ENCODE measurements at places on chromosomes 11 and 22. TPM values are rescaled to one million over a fixed set of nuclear protein-coding genes. Genes with fewer than 3 reads are reported as not detected.

The PRPF19 gene
- polyA plus RNA-seq, result 19.1 TPM

The OR2AT4 gene
- not detected for polyA plus RNA-seq

The TTC36 gene
- 0.27 TPM for polyA plus RNA-seq

DNA sequence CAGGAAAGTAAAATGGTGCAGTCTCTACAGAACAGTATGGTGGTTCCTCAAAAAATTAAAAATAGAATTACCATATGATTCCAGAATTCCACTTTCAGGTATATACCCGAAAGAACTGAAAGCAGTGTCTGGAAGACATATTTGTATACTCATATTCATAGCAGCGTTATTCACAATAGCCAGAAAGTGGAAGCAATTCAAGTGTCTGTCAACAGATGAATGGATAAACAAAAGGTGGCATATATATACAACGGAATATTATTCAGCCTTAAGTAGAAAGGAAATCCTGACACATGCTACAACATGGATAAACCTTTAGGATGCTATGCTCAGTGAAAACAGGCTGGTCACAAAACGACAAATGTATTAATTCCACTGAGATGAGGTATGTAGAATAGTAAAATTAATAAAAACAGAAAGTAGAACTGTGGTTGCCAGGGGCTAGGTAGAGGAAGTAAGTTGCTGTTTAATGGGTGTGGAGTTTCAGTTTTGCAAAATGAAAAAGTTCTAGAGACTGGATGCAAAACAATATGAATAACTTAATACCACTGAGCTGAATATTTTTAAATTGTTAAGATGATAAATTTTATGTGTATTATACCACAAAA lies 14.5 kb downstream of the SAA1 start:
- no peak for DNase-seq

DNA sequence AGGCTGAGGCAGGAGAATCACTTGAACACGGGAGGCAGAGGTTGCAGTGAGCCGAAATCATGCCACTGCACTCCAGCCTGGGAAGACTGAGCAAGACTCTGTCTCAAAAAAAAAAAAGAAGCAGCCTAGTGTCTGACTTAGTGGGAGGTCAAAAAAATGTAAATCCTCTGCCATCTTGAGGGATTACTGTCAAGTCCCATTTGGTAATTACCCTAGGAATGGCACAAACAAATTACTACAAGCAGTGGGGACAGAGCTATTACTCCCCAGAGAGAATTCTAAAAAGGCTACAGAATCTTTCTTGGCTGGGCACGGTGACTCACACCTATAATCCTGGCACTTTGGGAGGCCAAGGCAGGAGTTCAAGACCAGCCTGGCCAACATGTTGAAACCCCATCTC lies 3.8 kb downstream of the SERPING1 start:
- no peak for DNase-seq

GRCh38 chr11:70656252-70656651 lies 257.9 kb downstream of the CTTN start:
- no peak for DNase-seq

- no peak for DNase-seq
Observed at GRCh38 chr11:132933703-132934102, 598.6 kb downstream of the OPCML start.

DNA sequence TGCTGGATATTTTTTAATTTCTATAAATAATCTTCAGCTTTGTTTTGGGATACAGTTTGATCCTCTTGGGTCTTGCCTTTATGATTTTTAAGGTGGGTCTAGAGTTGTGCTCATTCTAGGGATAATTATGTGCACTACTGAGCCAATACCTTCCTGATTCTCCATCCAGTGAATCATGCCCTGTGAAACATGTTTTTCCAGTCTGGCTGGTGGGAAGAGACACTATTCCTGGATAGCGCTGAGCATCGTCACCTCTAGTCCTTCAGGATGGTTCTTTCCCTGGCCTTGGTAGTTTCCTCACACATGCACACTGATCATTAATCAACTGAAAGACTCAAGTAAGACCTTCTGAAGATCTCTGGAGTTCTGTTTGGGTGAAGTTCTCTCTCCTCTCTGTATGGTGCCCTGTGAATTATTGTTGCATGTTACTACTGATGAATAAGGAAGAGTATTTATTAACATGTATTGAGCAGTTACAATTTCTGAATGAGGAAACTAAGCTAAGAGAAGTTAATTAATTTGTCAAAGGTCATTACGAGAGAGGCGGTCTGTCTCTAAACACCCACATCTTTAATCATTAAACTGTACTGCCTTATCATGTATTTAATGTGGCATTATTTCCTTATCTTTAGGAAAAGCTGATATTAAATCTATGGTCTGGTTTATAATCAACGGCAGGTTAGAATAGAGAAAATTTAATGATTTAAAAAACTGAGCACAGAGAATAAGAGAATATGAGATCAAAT lies 39.1 kb upstream of the LIPT2 start:
- peak; percentile 5 for DNase-seq

GRCh38 chr11:62020661-62021060 lies 53.2 kb upstream of the FTH1 start:
- peak; percentile 30 for DNase-seq

DNA sequence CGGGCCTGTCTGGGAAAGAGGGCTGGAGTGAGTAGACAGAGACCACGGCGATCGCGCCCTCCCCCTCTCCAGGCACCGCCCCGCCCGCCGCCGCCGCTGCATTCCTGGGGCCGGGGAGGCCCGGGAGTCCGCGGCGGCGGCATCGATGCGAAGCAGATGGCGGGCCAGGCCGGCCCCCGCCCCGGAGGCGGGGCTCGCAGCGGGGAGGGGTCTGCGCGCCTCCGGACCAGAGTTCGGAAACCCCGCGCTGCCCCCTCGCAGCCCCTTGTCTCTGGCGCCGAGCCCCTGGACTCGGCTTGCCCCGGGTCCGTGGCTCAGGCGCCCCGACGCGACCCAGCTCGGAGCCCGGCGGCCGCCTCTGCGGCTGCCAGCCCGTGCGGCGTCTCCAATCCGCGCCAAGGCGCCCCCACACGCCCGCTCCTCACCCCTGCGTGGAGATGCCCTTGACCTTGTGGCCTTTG lies 1.3 kb downstream of the SCARF2 start:
- DNase-seq, result peak; percentile 79

- DNase-seq, result no peak
Observed at GRCh38 chr11:78938971-78939370, 364.3 kb upstream of the NARS2 start.

DNA sequence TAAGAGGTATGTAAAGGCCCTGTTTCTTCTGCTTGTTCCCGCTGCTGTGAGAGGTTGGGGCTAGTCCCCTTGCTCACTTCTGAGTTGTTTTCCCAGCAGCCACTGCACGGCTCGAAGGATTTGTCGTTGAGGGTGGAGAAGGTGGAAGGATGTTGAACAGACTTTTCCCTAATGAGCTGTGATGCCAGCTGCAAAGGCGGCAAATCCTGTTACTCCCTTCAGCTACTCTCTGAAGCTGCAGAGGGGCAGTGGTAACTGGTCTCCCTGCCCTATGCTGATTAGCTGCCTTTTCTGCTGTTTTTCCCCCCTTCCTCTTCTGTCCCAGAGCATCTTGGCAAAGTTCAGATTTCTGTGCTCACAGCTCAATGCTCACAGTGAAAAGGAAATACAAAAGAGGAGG lies 90.4 kb upstream of the SLC25A18 start:
- no peak for DNase-seq

DNA sequence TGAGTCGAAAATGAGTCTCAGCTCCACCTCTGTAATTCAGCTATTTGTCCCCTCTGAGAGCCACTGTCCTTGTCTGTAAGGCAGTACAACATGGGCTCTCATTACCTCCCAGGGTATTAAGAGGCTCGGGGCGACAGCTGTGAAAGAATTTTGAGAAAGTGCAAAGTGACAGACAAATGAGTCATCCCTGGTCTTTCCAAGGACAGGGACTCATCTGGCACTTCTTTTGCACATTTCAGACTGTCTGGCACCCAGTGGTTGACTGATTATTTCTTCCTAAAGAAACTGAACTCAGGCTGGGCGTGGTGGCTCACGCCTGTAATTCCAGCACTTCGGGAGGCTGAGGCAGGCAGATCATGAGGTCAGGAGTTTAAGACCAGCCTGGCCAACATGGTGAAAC lies 62.1 kb upstream of the ARFGAP3 start:
- DNase-seq, result peak; percentile 72

All from GM23248 (cell line).